HepG2 (cell line): ENCODE measurements at places on chromosomes 4 and X. TPM values are rescaled to one million over a fixed set of nuclear protein-coding genes. Genes with fewer than 3 reads are reported as not detected.

DNA sequence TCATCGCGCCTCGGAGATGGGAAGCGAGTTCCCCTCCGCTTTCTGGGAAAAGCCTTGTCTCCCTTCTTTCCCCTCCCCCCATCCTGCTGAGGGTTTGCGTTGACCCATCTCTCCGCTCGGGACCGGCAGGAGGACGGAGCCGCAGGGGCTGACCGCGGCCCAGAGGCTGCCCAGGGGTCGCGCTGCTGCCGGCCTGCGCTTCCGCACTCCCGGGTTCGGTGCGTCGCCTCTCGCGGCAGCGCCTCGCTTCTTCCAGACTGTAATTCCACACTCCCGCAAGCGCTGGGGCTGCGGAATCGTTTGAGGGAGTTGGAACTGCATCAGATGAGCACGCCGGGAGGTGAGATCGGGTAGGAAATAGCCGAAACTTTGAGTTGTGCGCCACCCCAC lies 88.3 kb downstream of the BCOR start:
- no peak for DNase-seq

DNA sequence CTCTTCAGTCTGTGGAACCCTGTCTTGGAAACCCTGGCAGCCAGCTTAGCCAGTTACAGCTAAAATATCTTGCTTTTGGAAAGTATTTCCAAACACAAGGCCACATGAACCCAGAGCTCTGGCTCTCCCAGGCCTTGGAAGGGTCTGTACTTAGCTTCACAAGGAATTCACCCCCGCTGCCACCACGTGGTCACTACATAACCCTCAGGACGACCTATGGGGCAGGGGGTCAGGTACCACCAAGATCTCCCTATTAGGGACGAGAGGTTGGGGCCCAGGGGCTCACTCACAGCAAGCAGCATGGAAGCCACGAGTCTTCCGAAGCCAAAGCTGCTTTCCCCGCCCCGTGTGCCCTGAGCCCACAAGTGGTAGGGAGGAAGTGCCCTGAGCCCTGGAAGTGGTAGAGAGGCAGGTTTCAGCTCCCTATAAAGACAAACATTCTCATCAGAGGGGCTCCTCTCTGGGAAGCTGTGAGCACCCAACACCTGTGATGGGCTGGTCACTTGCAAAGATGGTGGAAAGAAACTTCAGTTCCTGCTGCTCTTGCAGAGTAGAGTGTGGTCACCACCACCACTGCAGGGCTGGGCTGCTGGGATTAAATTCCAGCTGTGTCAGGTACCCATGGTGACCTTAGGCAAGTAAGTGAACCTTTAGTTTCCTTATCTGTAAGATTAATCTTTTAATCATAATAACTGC lies 4.7 kb upstream of the JAKMIP1 start:
- DNase-seq, result no peak

- no peak for DNase-seq
Measured at GRCh38 chrX:153471663-153472280, 1.4 kb upstream of the HAUS7 start.

DNA sequence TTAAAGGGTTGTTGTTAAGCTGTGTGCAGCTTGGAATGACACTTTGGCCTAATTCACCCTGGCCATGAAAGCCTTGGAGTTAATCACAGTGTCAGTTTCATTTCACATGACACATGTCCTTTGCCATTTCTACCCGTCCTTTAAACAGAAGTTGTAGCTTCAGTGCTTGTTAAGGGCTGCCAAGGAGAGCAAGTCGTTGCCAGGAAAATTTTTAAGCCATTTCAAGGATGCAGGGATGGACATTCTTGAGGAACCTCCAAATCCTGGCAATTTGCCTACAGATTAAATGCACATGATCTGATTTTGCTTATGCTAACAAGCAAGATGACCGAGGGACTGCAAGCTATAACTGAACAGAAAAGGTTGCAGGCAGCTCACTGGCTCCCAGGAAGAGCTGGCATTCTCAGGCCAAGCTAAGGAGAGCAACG lies 40.5 kb downstream of the SETD7 start:
- DNase-seq, result no peak

DNA sequence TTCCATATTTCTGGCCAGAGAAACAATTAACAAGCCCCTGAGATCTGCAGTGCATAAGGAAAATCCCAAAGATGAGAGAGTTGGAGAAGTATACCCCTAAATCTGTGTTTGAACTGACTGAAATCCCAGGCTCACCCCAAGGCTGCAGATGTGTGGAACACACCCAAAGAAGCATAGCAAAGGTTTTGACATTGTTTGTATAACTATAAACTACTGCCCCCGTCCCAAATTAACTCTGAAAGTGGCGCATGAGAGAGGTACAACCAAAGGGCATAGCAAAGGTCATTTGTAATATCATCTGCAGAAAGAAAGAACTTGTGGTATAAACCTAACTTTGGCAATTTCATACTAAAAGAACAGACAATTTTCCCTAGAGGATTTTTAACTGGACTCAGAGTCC lies 157.9 kb downstream of the DCAF12L1 start:
- no peak for DNase-seq

DNA sequence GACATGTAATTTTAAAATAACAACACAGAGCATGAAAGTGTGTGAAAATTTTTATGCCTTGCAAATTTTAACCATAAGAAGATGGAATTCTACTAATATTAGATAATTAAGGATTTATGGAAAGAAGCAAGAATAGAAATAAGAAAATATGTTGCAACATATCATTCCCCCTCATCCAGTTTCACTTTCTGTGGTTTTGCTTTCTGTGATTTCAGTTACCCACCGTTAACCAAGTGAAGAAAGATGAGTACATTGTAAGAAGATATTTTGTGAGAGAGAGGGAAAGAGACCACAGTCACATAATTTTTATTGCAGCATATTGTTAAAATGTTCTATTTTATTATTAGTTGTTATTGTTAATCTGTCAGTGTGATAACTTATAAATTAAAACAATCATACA lies 77.9 kb downstream of the ADAM29 start:
- DNase-seq, result no peak

DNA sequence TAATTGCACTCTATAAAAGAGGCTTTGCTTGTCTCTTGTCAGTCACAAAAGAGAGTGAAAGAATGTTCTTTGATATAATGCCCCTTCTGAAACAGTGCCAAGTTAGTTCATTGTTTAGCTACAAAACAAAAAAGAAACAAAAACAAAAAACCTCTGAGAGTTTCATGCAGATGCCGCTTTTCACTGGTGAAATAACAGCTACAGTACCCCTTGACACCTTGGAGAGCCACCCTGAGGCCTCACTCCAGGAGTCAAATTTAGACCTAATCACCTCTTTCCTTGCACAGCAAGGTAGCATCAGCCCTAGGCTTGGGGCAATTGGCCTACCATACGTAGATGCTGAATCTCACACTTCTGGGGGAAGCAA lies 185.2 kb downstream of the UNC5C start:
- no peak for DNase-seq

- DNase-seq, result no peak
Measured at GRCh38 chr4:2450394-2451035, 18.4 kb upstream of the RNF4 start.

Gene ADAM29
- polyA plus RNA-seq, result not detected in 2 replicates

Gene PDCL2
- not detected in 2 replicates for polyA plus RNA-seq

Gene SPATA18
- polyA plus RNA-seq, result 4.8 and 5.7 TPM in 2 replicates

Gene FDCSP
- polyA plus RNA-seq, result not detected in 2 replicates

Gene SSX4B
- polyA plus RNA-seq, result not detected in 2 replicates

Gene TEX28
- polyA plus RNA-seq, result not detected in 2 replicates
